ENCODE measurements at places on chromosomes 1 and 21.

DNA sequence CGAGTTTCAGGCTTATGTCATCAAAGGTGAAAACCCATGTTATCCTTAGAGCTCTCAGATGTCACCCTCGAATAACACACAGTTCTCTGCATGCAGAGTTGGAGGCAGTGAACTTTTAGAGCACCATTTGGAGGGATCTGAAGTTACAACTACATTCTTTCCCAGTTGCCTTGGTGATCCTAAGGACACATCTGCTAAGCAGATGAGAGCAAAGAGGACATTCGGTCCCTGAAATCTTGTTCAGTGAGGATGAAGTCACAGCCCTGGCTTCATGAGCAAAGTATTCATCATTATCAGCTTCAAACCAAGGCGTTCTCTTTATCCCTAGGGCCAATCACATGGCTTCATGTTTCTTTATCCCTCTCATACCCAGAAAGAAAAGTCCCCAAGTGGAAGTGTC, 23.1 kb upstream of the MCOLN2 start:
- peak; percentile 40 for DNase-seq

DNA sequence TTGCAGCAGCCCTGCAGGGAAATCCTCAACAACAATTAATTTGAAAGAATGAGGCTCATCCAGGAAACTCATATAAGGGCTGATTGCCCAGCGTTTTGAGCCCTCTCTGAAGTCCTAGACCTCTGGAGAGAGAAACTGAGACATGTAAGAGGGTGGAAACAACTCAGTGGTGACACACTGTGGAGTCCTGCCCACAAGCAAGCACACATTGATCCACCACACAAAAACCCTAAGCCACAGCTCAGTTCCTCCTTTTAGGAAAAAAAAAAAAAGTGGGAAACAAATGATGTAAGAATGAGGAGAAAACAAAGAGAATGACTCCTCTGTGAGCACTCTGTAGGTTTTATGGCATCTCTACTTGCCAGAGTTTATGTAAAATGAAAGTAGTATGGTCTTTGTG, 22.9 kb upstream of the PLA2G5 start:
- DNase-seq = no peak

GRCh38 chr1:177216587-177217202, 45.9 kb downstream of the BRINP2 start:
- DNase-seq = no peak

DNA sequence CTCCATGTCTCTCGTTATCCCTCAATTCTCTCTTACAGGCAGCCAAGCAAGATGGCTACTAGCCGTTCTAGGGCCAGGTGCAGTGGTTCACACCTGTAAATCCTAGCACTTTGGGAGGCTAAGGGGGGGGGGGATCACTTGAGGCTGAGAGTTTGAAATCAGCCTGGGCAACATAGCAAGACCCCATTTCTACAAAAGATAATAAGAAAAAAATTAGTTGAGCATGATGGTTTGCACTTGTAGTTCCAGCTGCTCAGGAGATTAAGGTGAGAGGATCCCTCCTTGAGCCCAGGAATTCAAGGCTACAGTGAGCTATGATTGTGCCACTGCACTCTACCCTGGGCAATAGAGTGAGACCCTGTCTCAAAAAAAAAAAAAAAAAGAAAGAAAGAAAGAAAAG, 80.4 kb downstream of the NKAIN1 start:
- DNase-seq = no peak

GRCh38 chr1:37310064-37310463, 164.3 kb upstream of the ZC3H12A start:
- no peak for DNase-seq

Measured in lower leg skin (tissue), 4 donors.